ENCODE measurements at places on chromosomes 6 and 20.

- no peak for DNase-seq
Observed at GRCh38 chr20:60477958-60478357, 519.7 kb downstream of the CDH26 start.

DNA sequence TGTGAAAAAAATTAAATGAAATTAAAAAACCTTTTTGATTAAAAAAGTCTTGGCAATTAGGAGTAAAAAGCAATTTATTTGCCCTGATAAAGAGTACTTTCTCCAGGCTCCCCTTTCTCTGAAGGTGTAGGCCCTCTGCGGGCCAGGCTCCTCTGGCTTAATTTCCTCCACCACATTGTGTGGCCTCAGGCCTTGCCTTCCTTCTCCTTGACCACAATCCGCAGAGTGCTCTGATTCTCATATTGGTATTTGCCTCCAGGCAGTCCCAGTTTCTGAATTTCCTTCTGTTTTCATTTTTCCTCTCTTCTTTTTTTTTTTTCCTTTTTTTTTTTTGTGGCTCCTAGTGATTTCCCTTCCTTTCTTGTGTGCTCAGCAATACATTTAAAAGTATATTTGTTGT is 96.4 kb downstream of the AIG1 start:
- no peak for DNase-seq

GRCh38 chr6:119052987-119053386 is 25.5 kb downstream of the FAM184A start:
- DNase-seq: no peak

DNA sequence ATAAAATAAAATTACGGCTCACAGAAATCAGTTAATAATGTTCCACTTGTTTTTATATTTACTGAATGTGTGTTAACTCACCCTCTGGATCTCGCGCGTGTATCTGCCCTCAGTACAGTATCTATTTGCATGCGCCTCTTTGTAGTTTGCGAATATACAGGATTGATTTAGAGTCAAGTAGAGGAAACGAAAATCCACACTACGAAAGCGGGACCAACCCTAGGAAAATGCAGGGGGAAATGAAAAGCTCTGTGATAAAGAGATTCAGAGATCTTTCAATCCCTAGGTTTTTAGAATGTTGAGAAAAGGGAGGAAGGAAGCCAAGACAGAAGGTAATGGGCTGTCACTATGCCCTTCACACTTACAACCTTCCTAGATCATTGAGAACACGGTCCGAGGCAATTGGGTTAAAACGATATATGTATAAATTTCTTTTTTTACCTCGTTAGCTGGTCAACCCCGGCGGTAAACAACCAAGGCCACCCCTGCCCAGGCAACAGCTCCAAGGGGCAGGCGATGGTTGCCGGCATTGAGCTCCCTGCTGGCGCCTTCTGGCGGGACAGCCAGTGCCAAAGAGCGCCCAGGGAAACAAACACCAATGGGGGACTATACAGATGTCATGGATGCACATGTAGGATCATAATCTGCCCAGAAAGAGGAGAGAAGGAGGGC is 792 bp upstream of the FUT9 start:
- no peak for DNase-seq

GRCh38 chr6:1335367-1336037 is 23.6 kb downstream of the FOXQ1 start:
- DNase-seq: no peak

DNA sequence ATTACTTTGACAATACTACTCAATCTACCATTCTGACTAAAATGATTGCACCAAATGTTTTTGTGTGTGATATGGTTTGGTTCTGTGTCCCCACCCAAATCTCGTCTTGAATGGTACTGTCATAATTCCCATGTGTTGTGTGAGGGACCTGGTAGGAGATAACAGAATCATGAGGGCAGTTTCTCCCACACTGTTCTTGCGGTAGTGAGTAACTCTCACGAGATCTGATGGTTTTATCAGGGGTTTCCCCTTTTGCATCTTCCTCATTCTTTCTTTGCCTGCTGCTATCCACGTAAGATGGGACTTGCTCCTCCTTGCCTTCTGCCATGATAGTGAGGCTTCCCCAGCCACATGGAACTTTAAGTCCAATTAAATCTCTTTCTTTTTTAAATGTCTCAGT is 20.8 kb downstream of the SYCP2 start:
- DNase-seq: no peak

DNA sequence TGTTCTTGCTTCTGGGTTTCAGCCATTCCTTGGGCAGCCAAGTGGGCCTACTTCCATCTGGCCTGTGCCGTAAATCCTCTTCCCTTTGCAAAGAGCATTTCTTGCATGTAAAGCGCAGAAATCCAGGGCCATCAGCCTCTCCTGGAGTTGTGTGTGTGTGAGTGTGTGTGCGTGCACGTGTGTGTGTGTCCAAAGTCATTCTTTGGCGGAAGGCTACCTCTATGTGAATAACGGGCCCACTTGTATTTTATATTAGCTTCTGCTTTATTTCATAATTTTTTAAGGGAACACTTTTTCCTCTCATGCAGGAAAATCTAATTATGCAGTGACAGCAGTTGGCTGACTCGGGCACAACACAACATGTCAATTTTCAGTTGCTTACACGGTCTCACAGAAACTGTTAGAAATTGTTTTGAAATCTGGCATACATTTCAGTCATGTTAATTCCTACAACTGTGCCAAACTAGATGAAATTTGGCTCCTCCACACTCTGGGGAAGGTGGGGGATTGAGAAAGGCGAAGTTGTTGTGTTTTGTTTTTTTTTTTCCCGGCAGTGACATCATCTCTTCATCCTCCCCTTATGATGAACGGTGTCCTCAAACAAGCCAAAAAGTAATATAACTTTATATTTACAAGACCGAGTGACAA is 223.7 kb upstream of the TSHZ2 start:
- no peak for DNase-seq

- no peak for DNase-seq
Observed at GRCh38 chr6:85362652-85363310, 87.1 kb upstream of the NT5E start.

GRCh38 chr6:160116411-160116810 is 5.2 kb upstream of the SLC22A1 start:
- DNase-seq: no peak

- DNase-seq: no peak
Observed at GRCh38 chr6:30160785-30161531, at the start of gene TRIM10. Gene TRIM10, minus strand, starts transcription at chr6:30161211. Its CDS starts 353 bp downstream, at chr6:30160858.

GRCh38 chr20:38730167-38730988 is 6.1 kb downstream of the SLC32A1 start:
- no peak for DNase-seq

DNA sequence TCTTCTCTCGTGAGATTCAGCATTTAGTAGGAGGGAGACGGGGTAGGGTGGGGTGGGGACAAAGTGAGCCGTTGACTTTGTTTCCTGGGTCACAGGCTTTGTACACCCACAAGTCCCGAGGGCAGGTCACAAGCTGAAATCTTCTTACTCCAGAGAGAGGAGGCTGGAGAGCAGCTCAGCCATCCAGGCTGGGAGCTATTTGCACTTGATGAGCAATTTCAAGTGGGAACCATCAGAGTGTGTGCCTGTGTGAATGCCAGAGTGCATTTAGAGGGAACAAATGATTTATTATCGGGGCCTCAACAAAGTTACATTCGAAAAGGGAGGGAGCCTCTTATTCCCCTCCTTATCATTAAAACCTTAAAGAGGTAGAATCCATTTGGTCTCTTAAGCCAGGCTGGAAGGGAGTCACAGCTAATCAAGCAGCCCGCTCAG is 155.7 kb upstream of the JARID2 start:
- no peak for DNase-seq

GRCh38 chr6:13447949-13448724 is 39.3 kb downstream of the GFOD1 start:
- DNase-seq: no peak

DNA sequence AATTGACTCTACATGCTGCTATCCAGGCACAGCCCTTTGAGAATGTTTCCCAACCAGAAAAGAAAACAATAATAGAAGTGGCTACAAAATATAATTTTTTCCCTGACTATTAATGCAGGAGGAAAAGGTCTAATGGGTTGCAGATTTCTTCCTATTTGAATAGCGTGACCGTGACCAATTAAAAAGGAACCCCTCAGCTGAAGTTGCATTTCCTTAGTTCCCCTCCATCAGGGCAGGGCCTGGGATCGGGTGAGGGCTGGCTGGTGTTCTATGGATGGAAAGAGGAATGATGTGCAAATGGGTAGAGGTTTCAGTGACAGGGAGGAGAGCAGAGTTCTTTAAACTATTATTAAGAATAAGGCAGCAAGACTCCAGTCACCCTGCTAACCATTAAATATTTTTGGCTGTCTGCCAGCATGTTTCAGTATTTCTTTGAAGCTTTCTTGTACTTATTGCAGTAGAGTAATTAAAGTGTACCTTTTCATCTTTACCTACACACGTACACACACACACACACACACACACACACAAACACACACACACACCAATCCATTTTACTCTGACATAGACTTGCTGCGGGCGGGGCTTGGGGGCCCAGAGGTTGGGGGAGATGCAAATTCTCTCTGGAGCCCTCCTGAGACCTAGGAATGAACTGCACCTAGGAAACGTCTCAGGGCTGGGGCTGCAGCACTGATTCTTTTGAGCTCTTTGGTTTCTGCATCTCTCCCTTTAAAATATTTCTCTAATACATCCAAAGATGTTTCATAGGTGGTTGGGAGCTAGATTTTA is 154.8 kb upstream of the SLC35B3 start:
- no peak for DNase-seq

- DNase-seq: no peak
Observed at GRCh38 chr6:47455533-47456209, 21.9 kb upstream of the CD2AP start.

DNA sequence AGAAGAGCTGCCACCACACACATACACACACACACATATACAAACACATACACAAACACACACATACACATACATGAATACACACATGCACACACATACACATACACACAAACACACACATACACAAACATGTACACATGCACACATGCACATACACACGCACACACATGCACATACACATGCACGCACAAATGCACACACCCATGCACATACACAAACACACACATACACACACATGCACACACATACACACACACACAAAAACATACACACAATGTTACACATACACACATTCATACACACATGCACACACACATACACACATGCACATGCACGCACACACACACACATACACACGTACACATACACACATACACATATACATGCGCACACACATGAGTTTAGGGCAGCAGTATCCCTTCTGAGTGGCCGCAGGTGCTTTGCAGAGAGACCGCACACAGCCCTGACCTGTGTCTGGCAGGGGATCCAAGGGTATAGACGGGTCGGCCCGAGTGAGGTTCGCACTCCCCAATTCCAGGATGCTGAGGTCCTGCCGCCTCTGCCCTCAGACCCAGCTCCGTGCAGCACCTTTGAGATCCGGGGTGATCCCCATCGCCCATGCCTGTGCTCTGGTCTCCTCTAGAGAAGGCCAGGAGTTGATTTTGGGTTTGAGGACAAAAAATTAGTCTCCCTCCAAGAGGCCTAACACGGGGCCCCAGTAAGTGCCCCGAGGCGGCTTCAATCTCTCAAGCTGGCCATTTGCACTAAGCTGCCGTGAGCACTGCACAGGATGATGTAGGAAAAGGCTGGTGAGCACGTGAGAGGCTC is 56.8 kb downstream of the TMEM242 start:
- DNase-seq: no peak

DNA sequence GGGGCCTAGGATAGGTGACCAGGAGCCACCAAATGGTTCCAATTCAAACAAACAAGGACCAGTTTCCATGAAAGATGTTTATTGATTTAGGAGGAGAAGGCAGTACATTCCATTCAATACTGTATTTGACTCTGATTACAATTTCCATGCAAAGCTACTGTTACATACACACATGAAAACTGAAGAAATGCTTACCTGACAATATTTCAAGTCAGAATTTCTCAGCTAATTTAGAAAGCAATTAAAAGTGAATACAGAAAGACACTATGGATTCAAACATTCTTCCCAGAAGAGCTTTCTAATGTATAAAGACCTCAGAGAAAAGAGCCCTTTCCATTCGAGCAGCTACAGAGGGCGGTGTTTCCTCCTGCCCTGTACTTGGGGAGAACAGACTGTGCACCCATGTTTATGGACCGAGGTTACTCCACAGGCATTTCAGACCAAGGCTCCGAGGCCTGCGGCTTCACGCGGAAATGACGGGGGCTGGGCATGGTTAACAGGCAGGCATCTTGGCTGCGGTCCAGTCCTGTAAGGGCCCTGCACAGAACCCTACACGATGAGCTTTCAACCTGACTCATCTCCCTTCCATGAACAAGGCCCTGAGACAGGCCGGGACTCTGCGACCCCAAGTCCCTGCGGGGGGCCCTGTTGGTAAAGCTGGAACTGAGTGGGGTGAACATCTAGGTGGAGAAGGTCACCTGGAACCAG is 25.7 kb upstream of the TCFL5 start:
- no peak for DNase-seq

GRCh38 chr6:134714113-134714512 is 235.8 kb downstream of the ALDH8A1 start:
- no peak for DNase-seq

- DNase-seq: no peak
Observed at GRCh38 chr6:21608601-21609000, 15.1 kb downstream of the SOX4 start.

DNA sequence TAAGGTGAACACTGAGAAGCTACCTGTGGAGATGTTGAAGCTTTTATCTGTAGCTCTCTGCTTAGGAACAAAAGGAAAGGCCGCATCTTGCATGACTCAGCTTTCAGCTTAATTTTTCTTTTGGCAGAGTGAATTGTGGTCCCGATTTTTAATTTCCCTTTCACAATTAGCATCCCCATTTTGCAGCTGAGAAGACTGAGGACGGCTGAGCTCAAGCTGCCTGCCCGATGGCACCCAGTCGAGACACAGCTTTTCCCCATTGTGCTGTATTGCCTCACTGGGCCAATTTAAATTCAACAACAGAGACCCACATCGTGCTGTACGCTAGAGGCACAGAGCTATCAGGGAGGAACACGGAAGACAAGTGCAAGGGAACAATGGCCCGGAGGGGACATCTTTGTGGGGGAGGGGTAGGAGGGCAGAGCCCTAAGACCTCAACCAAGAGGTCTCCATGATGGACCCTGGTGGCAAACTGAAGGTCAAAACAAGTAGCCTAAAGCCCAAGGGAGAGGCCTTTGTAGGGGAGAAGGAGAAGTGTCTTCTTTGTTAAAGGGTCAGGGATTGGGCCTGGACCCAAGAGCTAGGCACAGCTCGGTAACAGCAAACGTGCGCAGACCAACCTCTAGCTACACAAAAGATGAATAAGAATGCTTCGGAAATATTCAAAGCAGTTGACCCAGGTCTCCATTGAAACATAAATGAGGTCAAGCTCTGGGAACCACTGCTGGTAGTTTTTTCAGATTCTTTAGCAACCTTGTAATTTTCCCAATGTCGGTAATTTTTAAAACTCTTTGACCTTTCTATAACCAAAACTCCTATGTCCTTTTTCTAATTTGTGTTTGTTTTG is 13.3 kb upstream of the QKI start:
- no peak for DNase-seq

Measured in activated CD4-positive, alpha-beta T cell treated with anti-CD3 and anti-CD28 coated beads for 4 hours (primary cell).